Naive thymus-derived CD8-positive, alpha-beta T cell (primary cell): ENCODE measurements at places on chromosomes 12 and 14. TPM values are rescaled to one million over a fixed set of nuclear protein-coding genes. Genes with fewer than 3 reads are reported as not detected.
A peak's percentile ranks its signal among the peaks of the same experiment; 100 is the strongest.

GRCh38 chr12:59408431-59408830, 187.4 kb upstream of the SLC16A7 start:
- DNase-seq, result no peak

GRCh38 chr14:23160924-23161522, 22.4 kb downstream of the SLC7A8 start:
- no peak for DNase-seq

DNA sequence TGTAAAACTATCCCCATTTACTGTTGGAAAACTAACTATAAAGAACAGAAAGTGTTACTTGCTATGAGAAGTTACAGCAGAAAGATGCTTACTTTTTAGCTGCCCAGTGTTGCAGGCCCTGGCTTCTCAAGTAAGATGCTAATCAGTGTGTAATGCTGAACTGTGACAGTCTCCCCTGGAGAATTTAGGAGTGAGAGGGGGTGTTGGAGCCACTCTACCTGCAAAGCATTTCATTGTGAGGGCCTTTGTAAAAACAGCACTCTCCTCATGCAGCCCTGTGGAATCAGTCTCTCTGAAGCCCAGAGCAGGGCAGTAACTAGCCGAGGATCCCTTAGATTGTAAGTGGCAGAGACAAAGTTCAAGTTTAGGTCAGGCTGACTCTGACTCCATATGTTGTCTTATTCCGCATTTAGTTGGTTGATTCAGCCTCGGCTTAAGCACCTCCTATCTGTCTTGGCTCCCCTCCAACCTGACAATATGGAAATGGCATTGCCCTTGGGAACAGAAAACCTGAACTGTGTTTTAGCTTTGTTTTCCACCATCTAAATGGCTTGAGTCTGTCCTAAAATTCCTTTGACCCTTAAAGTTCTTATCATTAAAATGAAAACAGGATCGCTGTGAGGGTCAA, 141.3 kb downstream of the PRKCH start:
- no peak for DNase-seq

DNA sequence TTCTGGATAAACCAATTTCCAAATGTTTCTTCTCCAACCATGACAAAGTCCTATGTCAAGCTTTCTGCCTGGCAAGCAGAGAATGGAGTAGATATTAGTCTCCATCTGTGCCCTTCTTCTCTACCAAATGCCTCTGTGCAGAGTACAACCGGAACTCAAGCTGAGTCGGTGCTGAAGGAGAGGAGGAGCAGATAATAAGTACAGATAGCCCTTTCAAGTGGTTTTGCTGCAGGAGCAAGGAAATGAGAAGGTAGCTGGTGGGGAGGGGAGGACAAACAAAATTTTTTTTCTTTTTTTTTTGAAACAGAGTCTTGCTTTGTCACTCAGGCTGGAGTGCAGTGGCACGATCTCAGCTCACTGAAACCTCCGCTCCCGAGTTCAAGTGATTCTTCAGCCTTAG, 14.2 kb upstream of the HELB start:
- DNase-seq, result peak; percentile 78

DNA sequence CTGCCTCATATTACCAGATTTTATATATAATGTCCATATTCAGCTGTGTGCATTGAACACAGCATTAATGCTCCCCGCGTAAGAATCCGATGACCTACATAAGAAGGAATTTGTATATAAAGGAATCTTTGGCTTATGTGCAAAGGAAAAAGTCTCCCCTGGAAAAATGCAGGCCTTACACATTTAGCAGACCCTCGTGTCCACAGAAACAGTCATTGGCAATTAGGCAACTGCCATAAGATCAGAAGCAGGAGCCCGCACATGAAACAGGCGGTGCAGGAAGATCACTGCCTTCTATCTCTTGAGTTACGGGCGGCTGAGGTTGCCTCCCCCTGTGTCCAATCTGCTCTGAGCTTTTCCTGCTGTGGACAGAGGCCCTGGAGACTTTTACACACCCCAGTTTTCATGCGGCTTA, 63.2 kb upstream of the RFX4 start:
- no peak for DNase-seq

DNA sequence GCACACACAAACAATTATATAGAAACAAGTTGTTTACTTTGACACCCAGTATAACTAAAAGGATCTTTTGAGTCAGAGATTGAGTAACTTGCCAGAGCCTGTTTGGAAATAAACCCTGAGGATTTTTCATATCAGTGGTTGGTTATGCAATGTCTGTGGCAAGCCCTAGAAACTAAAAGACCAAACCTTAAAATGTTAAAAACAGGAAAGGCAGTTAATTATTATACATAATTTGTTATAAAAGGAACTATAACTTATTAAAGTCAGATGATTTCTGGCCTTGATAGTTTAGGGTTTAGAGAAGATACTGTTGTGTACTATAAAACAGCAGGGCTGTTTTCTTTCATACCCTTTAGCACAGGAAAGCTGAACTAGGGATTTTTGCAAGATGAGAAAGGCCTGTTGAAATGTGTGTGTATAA, 44.1 kb downstream of the PSEN1 start:
- DNase-seq, result no peak

- DNase-seq, result no peak
Observed at GRCh38 chr12:130288206-130288605, 49.5 kb upstream of the PIWIL1 start.

DNA sequence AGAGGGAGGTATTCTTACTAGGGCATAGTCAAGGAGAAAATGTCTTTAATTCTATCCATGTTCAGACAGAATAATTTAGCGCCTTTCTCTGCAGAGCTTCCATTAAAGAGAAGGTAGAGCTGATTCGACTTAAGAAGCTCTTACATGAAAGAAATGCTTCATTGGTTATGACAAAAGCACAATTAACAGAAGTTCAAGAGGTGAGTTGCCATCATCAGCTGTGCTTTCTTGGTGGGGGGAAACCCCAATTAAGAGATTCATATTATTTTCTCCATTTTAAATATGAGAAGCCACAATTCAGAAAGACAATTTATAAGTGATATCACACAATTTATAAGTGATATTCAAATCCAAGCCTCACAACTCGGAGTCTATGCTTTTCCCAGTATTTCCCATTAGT, 27.8 kb downstream of the RPGRIP1 start:
- DNase-seq, result no peak

Gene PKP2
- not detected for total RNA-seq

DNA sequence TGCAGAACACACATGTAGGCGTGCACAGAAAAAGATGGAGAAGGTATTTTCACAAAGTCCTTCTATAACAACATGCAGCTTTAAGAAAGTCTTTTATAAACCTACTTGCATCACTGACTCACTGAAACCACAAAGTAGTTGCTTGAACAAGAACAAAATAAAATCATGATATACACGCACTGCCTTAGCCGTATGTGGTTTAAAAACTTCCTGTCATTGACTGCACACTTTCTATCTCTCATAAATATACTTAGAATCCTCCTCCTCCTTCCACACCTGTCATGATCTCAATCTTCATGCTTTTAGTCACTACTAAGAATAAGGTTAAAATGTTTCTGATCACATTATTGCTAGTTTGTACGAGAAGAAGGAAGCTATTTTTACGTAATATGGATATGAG, 31.8 kb upstream of the RAD51AP1 start:
- peak; percentile 52 for DNase-seq

DNA sequence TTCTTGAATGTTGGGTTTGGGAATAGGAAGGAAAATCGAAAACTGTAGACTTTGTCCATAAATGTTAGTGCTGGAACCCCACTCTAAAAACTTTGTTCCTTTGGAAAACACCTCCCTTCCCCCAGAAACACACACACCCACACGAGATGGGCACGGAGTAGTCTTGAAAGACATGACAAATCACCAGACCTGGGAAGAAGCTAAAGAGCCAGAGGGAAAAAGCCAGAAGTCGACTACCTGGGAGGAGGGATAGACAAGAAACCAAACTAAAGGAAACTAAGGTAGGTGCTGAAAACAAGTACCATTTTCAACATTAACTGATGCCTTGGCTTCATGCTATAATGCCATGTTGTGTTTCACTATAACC, 925 bp upstream of the NANOG start:
- no peak for DNase-seq

Gene TMEM179
- not detected for total RNA-seq

- no peak for DNase-seq
Observed at GRCh38 chr12:56087220-56087619, 7.3 kb downstream of the ERBB3 start.

Gene WASHC4
- 75.1 TPM for total RNA-seq

Gene CLMN
- total RNA-seq, result 2.0 TPM

Gene SLC17A8
- not detected for total RNA-seq

Gene EIF2S3B
- 2.4 TPM for total RNA-seq

Gene BBS10
- 8.8 TPM for total RNA-seq

DNA sequence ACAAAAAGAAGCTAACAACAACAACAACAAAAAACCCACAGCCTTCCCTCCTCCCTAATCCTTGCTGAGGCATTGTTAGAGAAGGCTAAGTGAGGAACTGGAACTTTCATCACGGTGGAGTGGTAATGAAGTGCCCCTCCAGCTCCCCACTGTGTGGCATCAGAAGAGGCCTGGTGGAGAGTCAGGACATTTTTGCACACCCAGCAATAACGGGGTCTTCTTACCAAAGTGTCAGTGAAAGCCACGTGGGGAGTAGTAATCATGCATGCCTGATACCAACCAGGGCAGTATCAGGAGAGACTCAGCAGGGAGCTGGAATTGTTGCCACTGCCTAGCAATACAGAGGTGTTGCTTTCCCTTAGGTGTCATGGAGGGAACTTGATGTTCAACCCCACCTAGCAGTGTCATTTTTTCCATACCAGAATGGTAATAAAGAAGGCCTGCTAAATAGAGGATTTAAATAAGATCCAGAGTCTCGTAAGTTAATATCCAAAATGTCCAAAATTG, 299.7 kb upstream of the RGS6 start:
- DNase-seq, result no peak

DNA sequence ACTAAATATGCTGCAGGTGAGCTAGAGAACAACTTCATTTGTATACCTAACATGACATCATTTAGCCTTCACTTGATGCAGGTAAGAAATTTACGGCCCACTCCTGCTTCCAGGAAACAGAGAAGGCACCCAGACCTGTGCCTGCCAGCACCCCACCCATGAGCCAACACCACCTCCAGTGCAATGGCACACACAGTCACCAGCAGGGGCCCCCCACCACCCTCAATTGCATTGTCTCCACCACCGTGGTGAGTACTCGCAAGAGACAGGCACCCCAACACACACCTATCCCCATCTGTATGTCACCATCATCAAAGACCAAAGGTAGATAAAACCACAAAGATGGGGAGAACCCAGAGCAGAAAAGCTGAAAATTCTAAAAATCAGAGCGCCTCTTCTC, 107.6 kb downstream of the KLHL28 start:
- DNase-seq, result peak; percentile 7

- no peak for DNase-seq
Observed at GRCh38 chr12:107545737-107546353, 139.8 kb upstream of the PWP1 start.

DNA sequence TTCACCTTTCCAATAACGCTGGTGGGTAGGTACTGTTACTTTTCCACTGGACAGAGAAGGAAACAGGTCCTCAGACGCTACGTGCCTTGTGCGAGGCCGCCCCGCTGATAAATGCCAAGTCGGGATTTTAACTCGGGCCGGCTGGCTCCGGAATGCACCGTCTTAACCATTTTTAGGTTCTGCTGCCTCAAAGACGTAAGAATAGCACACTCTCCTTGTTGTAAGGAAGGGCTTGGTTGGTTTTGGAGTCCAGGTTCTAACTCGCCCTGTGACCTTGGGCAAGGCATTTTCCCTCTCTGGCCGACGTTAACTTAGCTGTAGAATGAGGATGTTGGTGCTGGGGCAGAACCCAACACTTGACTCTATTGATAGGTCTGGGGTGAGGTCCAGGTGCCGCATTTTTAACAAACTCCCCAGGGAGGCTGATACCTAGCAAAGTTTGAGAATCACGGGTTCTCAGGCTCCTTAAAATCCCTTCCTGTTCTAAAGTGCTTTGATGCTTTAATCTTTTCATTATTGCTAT, 814 bp downstream of the ANKRD13A start:
- DNase-seq, result no peak

Gene INHBC
- total RNA-seq, result 0.19 TPM

Gene IL31
- not detected for total RNA-seq

Gene DNAH10
- 0.65 TPM for total RNA-seq

- DNase-seq, result no peak
Observed at GRCh38 chr12:64633940-64634337, 23.6 kb downstream of the RASSF3 start.

GRCh38 chr14:29085546-29085945, 319.0 kb downstream of the FOXG1 start:
- no peak for DNase-seq

- no peak for DNase-seq
Observed at GRCh38 chr12:14540801-14541462, 26.8 kb downstream of the PLBD1 start.
